ENCODE measurements at places on chromosomes 11 and 22.

GRCh38 chr11:71395263-71395560 lies 53.0 kb downstream of the DHCR7 start:
- no peak for DNase-seq

DNA sequence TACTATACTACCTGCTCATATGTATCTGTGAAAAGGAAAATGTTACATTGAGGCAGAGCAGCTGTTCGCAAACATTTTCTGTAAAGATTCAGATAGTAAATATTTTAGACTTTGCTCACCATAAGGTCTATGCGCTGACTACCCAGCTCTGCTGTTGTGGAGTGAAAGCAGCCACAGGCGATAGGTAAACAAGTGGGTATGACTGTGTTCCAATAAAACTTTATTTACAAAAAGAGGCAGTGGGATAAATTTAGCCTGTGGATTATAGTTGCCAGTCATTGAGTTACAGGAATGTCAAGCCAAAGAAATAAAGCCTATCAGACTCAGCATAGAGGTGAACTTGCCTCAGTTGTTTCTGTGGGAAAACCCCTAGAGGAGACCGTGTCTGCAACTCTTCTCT lies 487.7 kb upstream of the API5 start:
- no peak for DNase-seq

GRCh38 chr11:110172468-110173065 lies 79.4 kb downstream of the ZC3H12C start:
- no peak for DNase-seq

DNA sequence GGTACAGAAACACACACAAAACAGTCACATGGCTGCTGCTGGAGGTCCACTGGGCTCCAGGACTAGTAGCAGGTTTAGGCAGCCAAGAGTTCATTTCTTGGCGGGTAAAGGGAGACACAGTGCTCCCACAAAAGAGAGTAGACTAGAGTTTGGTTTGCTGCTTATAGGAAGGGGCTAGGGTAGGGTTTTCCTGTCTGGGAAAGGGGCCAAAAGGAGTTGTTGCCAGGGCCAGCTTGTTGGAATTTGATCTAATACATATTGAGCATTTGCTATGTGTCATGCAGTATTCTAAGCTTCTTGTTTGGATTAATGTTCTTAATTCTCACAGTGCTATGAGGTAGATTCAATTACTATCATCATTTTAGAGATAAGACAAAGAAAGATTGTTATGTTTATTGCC lies 195.1 kb upstream of the PLET1 start:
- no peak for DNase-seq

- DNase-seq = no peak
Observed at GRCh38 chr11:73391665-73392064, 15.5 kb downstream of the RELT start.

DNA sequence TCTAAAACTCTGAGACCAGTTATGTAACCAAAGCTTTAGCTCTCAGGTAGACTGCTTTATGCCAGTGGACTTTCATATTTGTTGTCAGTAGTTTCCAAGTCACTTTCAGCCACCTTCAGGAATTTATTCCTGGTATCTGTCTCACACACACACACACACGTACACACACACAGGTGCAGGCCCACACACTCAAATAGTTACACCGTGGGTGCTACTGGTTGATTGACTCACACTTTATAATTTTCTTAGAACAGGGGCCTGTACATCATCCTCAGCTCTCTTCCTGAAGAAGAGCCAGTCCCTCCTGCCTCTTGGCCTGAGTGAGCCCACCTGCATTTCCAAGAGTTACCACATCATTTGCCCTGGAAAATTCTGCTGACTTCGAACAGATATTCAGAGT lies 555.2 kb downstream of the SOX6 start:
- no peak for DNase-seq

DNA sequence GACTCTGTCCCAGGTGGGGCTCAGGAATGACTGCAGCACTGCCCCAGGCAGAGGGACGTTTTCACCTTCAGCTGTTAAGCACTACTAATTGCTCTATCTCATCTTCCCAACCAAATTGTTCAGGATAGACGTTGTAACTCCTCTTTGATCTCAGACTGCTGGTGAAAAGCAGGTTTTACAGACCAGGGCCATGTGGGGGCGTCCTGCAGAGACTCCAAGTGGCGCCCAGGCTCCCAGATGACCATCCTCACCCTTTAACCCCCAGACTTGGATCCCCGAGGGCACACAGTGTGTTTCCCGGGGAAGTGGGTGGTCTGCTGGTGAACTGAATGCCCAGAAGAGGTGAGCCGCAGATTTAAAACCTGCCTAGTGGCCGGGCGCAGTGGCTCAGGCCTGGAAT lies 23.9 kb downstream of the FADD start:
- DNase-seq = no peak

DNA sequence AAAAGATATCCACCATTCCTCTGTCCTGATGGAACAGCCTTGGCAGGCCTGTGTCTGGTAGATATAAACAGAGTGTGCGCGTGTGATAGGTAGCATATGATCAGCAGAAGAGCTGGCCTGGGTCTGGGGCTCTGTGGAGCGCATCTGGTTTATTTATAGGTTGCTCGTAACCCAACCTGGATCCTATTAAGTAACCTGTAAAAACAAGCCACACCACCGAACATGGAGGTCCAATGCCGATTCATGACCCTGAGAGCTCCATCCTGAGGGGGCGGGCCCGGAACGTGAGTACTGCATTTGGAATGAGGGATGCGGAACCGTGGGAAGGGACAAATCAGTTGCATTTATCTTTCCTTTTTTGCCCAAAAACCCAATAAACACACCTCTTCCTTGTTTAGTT lies 31.9 kb upstream of the APOL5 start:
- DNase-seq = no peak

DNA sequence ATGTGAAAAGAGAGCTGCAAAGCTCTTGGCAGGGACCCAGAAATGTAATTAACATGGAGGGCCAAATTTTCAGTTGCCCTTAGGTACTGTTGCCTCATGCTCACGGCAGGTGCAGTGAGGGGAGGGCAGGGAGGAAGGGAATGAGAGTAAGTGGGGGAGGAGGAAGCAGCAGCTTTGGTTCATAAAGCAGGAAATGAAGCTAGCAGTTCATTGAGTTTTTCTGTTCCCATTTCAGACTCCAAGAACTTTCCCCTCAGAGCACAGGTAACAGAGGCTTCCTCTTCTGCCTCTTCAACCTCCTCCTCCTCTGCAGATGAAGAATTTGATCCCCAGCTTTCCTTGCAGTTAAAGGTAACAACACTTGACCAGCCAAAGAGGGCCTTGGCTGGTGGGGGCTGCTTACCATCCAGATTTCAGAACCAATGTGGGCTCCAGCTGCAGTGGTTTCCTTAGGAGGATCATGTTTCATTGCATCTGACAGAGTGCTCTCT lies 57.9 kb upstream of the PARVA start:
- peak; percentile 2 for DNase-seq

DNA sequence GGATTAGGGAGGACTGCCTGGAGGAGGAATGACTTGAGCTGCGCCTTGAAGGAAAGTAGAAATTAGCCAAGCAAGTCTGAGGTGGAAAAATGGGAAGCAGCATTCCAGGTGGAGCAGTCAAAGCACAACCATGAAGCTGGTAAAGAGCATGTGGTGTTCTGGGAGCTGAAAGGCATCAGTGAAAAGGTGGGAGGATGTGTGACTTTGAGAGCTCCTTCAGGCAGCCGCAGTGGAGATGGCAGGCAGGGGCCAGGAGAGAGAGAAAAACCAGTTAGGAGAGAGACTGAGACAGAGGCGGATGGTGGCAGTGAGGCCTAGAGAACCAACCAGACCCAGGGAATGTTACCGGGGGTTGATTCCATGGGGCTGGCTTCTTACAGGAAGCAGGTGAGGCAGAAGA lies 393.4 kb downstream of the MIAT start:
- DNase-seq = no peak
